NCI-H2081 treated with DMSO at 0.1 percent for 48 hours (cell line): ENCODE measurements at places on chromosomes 5 and 9.

DNA sequence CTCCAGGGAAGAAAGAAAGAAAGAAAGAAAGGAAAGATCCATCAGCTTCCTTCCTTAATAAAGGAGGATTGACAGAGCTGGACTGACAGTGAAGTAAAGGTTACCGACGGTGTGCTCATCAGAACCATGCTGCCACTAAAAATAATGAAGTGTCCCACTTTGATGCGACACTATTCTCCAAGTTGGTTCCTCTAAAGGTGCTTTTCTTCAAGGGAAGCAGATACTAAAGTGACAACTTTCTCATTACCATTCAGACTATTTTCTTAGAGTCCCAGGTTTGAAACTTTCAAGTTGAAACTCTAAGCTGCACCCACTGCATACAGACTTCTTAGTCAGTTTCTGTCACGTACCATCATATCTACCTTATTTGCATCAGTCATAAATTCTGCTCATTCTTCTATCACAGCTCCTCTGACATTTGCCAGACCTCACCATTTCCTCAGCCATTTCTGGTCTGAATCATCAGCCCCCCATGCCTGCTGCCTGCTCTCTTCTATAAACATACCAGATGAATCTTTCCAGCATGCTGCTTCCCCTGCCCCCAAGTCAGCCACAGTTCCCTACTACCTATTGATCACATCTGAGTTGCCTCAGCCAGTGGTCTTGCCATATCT is 177.6 kb downstream of the DEPDC1B start:
- no peak for DNase-seq

DNA sequence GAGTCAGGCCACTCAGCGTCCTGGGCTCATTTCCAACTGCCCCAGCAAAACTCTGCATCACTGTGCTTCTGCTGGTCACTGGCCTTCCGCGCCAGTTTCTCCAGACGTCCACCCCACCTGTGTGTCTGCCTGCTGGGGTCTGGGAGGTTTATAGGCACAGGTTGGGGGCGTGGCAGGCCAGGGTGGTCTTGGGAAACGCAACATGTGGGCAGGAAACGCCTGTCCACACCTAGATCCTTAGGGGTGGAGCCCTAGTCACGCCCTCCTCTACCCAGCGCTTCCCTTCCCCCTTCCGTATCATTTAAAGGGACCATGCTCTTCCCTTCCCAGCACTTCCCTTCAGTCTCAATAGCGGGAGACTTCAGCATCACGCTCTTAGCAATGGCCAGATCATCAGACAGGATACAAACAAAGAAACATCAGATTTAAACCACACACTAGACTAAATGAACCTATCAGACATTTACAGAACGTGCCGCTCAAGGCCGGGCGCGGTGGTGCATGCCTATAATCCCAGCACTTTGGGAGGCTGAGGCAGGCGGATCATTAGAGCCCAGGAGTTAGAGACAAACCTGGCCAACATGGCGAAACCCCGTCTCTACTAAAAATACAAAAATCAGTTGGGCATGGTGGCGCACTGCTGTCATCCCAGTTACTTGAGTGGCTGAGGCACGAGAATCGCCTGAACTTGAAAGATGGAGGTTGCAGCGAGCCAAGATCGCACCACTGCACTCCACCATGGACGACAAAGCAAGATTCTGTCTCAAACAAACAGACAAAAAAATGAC is 11.8 kb upstream of the BTNL9 start:
- no peak for DNase-seq

DNA sequence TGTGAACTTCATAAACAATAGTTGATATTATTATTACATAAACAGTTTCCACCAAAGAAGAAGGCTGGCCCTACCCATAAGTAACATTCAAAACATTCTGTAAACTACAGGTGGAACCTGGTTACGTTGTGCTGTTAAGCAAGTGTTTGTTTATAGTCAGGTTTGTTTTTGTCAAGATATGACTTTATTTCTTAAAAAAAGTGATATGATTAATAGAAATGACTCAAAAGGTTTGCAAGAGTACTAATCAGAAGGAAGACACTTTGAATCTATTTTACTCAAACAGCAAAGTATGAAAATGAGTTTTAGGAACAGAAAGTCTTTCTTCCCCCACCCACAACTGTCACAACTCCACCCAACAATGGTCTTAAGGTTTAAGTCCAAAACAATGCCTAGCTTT is 220.8 kb downstream of the PLK2 start:
- no peak for DNase-seq

- DNase-seq, result no peak
These were observed 6.7 kb downstream of the ADRB2 start for GRCh38 chr5:148833122-148833521.

GRCh38 chr5:81785322-81785721 is 34.4 kb upstream of the SSBP2 start:
- no peak for DNase-seq

DNA sequence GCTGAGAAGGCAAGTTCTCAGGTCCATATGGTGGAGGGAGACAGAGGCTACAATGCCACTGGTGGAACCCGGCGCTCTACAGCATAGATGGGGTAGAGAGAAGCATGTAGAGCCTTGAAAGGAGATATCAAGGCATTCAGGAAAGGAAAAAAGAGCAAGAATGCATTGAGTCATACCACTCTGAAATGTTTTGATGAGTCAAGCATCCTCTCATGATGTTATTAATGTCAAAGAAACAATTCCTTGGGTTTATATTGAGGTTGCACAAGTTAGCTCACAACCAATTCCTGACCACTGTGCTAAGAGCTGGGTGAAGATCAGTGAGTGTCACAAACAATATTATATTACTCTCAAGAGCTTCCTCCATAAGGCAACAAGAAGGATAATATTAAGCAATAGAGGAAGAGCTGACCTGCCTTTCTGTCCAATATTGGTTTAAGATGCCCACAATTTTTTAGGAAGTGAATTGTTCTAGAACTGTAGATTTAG is 178.0 kb downstream of the RFK start:
- DNase-seq, result no peak

- DNase-seq, result peak; percentile 18
These were observed 24.5 kb downstream of the CAVIN4 start for GRCh38 chr9:100602342-100602801.

DNA sequence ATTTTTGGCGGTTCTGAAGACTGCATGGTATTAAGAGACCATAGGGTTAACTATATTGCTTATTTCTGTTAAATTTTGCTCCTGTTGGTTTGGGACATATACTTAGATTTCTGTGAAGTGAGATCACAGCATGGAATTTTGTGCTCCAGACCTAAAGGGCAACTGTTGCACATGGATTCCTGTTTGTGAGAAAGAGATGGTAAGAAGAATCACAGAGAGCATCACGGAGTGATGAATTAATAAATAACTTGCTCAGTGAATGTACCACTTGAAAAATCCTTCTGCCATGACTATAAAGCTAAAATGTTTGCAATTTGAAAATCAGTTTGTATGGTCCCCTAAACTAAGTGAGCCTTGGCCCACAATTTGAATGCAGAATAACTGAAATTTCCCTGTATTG is 4.5 kb downstream of the PSAT1 start:
- no peak for DNase-seq

DNA sequence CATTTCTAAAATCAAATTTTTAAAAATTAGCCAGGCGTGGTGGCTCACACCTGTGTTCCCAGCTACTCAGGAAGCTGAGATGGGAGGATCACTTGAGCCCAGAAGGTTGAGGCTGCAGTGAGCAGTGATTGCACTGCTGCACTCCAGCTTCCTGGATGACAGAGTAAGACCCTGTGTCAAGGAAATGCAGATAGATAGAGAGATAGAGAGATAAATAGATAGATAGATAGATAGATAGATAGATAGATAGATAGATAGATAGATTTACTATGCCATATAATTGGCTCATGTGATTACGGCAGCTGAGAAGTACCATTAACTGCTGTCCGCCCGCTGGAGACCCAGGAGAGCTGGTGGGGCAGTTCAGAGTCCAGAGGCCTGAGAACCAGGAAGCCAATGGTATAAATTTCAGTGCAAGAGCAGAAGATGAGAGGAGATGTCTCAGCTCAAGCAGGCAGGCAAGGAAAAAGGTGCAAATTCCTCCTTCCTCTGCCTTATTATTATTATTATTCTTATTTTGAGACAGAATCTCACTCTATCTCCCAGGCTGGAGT is 13.0 kb upstream of the PTGES start:
- DNase-seq, result no peak

DNA sequence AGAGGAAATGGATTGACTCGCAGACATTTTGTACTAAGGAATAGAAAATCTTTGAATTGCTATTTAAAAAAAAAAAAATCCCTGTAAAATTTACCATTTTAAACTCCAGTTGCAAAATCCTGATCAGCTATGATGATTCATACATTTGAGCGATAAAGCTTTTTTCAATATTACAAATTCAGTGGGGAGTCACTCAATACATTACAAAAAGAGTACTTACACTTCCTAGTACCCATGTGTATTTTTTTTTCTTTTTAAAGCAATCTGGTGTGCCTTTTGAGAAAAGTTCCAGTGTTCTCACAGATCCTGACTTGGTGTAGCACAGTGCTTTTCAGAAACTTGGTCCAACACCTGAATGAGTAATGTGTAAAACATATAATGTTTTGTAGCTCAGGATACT is 54.3 kb downstream of the PIK3R1 start:
- no peak for DNase-seq

DNA sequence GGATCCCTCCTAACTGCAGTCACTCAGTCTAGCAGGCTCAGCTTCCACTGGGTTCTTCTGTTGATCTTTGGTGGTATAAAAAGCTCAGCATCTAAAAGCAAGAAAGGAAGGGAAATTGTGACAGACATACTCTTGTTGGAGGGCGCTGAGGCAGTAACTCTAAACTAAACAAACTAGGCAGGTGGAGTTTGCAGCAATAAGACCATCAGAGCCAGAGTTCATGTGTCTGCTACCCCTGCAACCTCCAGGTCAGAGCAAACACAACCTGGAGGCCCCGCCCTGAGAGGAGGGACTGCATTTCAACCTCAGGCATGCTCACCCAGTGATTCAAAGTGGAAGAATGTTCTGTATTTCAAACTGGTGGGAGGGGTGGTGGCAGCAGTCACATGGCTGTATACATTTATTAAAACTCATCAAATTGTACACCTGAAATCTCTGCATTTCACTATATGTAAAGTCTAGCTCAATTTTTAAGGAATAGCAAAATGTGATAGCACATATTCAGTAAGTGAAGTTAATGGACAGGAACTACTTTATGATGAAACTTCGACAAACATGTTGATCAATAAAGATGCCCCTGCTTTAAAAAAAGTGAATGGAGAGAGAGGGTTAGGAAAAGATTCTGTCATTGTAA is 7.1 kb downstream of the ACTL7A start:
- no peak for DNase-seq

- DNase-seq, result no peak
These were observed 19.5 kb upstream of the ERCC6L2 start for GRCh38 chr9:95855961-95856360.

GRCh38 chr9:84001621-84002020 is 21.0 kb downstream of the RMI1 start:
- no peak for DNase-seq

DNA sequence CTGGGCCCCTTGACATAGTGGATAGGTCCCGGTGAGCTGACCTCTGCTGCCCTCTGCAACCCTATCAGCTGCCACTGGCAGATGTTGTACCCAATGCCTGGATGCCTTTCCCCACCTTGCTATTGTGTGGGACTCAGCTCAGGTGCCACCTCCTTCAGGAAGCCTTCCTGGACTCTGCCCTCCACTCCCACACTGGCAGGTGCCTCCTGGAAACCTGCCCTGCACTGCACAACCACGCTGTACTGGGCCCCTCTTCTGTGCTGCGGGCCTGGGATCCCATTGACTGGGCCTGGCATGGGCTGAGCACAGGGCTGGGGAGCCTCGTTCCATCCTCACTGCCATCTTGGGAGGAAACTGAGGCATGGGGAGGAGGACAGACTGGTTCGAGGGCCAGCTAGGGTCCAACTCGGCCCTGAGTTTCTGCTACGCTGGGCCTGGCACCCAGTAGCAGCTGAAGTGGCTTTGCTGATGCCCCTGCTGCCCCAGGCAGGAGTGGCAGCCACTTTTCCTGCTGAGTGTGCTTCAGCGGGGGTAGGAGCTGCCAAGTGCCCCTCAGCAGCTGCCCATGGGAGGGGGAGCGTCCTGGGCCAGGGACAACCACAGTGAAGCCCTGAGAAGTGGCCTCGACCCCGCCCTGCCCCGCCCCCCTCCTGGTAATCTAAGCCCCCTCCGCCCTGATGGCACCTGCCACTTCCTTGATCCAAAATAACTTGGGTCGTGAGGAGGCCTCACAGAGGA is 1.3 kb downstream of the AK1 start:
- DNase-seq, result no peak

DNA sequence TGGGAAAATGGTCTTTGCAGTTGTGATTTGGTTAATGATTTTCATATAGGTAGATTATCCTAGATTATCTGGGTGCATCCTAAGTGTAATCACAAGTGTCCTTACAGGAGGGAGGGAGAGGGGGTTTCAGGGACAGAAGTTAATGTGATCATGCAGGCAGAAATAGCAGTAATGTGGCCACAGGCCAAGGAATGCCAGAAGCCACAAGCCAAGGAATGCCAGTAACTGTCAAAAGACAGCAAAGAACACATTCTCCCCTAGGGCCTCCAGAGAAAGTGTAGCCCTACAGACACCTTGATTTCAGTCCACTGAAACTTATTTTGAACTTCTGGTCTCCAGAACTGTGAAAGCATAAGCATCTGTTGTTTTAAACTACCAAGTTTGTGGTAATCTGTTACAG is 2074.5 kb downstream of the MAT2B start:
- DNase-seq, result no peak

GRCh38 chr5:92822183-92822582 is 758.8 kb downstream of the NR2F1-AS1 start:
- DNase-seq, result no peak

DNA sequence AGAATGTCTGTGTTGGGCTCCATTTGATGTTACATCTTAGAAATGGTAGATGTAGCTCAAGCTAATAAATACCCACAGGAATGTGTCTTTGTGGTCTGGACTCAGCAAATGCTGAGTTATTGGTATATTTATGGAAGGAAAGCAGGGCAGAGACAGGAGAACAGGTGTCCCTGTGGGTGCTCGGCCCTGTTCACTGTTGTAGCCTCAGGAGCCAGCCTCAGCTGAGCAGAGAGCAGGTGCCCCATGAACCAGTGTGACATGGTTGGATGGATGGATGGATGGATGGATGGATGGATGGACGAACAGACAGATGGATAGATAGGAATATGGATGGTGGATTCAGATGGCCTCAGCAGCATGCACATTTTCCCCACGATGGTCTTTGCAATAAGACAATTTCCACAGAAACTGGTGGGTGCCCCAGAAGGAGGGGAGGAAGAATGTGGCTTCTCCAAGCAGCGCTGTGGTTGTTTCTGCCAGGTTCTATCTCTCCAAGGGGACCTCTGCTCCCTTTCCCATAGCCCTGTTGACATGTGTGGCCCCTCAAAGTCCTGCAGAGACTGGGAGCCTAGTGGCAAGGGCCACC is 8.2 kb upstream of the IRF1 start:
- no peak for DNase-seq

GRCh38 chr9:124044448-124044847 is 32.9 kb downstream of the LHX2 start:
- DNase-seq, result no peak
